ENCODE measurements at places on chromosomes 12 and 14. TPM values are rescaled to one million over a fixed set of nuclear protein-coding genes. Genes with fewer than 3 reads are reported as not detected.

The ACOT4 gene
- total RNA-seq = 1.8 TPM

DNA sequence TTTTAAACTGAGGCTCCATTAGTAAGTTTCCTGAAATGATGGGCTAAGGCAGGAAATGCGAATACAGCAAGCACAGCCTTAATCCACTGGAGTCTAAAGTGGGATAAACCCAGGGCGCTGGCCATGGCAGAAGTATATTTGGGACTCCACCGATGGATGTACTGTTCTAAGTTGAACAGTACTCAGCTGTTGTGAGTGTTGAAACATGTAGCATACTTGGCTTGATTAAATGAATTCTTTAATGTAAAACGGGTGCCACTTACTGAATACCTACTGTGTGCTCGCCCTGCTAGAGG is 996 bp downstream of the SSPN start:
- no peak for ATAC-seq

DNA sequence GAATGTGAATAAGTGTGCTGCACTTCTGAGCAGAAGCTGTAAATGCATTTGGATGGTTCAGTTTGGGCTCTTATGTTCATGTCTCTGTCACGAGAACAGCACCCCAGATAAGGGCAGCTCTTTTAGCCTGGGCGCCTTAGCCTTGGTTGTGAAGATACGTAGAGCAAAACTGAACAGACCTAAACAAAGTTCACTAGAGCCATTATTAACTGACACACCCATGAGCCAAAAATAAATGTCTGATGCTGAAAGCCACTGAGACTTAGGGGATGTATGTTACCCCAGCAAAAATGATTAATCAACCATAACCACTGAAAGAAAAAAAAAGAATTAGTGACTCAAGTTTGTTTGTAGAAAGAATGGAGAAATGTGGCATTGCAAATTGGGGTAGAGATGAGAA is 343.4 kb downstream of the BCAT1 start:
- no peak for ATAC-seq

GRCh38 chr14:29235991-29236390 is 469.4 kb downstream of the FOXG1 start:
- ATAC-seq = no peak

- ATAC-seq = no peak
These were observed 281.3 kb downstream of the TMEM132D start for GRCh38 chr12:129622566-129622965.

- ATAC-seq = no peak
These were observed 24.6 kb upstream of the ANP32D start for GRCh38 chr12:48447755-48448154.

All from activated T-helper 17 cell treated with anti-CD3 and anti-CD28 coated beads, Interleukin-2, amount 50 U/mL, for 72 hours (primary cell).